ENCODE measurements at places on chromosomes 4 and X.

GRCh38 chr4:97123573-97123972, 1019.7 kb downstream of the STPG2 start:
- DNase-seq = no peak

DNA sequence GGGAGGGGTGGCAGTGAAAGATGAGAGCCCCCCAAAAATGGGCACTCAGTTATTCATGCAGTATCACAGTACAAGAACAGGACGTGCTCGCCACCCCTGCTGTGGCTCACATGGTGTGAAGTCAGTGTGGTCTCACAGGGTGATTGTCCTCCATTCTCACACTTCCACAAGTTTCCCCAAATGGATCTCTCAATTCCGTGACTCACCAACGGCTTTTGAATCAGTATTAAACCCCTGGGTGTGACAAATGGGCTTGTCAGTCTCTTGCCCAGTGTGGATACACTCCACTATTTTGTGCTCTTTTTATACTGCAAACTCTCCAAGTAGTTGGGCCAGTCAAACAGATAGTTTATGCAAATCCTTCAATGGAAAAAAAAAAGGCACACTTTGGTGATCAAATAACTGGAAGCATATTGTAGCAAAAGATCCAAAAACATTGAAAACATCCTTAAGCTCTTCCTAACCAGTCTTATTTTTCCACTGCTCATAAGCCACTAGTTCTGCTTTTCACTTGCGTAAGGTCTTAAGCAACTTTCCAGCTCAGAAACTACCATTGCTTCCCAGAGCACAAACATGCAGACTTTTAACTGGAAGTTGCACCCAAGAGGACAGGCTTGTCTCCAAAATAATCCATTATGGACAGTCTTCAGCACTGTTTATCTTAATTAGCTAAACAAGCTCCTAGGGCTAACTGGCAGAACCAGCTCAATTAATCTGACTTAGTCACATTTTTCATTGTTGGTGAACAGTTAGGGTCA, 365.7 kb downstream of the PPP3CA start:
- DNase-seq = no peak

- no peak for DNase-seq
These were observed 479.2 kb downstream of the GBA3 start for GRCh38 chr4:23171976-23172375.

DNA sequence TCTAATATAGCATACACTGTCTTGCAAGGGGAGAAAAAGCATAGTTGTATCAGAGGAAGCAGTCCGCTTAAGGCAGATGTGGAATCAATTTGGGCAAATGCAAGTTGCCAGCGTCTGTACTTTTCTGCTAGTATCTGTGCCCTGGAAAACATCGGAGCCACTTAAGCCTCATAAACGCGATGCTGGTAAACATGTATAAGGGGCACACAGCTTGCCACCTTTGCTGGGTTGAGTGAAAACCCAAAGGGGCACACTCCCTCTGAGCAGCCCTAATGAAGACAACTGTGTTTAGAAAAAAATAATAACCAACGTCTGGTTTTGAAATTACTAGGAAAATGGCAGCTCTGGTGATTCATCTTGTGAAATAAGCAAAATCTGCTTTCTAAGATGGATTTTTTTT, 24.3 kb downstream of the SMIM20 start:
- no peak for DNase-seq

GRCh38 chr4:40301603-40302002, 33.5 kb upstream of the CHRNA9 start:
- no peak for DNase-seq

DNA sequence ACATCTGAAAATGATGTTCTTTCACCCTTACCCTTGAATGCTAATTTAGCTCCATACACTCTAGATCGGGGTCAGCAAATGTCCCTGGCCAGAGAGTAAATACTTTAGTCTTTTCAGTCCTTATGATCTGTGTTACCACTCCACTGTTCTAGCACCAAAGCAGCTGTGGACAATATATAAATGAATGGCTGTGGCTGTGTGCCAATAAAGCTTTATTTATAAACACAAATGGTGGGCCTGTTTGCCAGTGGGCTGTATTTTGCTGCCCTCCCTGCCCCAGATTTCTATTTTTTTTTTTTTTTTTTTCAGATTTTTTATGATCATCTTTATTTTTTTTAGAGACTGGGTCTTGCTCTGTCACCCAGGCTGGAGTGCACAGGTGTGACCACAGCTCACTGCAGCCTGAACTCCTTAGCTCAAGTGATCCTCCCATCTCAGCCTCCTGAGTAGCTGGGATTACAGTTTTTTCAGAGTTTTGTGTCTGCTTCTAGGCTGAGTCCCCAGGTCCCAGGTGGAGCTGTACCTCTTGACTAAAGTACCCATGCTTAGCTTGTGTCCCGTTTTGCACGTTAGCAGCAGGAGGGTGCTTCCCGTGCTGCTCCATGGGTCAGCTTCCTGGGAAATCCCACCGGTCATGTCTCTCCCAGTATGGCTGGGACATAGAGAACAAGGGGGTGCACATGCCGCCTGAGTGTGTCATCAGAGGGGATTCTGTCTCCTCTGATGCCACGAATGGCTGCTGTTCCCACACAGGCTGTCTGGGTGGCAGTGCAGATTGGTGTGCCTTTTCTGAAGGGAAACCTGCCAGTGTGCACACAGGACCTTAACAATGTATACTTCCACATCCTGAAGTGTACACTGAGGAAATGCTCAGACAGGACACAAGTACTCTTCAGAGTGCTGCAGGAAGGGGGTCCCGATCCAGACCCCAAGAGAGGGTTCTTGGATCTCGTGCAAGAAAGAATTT, 16.0 kb upstream of the GRPEL1 start:
- DNase-seq = no peak

GRCh38 chr4:161604516-161605300, 559.1 kb downstream of the FSTL5 start:
- no peak for DNase-seq

- no peak for DNase-seq
These were observed 48.0 kb downstream of the TMEM164 start for GRCh38 chrX:110050901-110051300.

DNA sequence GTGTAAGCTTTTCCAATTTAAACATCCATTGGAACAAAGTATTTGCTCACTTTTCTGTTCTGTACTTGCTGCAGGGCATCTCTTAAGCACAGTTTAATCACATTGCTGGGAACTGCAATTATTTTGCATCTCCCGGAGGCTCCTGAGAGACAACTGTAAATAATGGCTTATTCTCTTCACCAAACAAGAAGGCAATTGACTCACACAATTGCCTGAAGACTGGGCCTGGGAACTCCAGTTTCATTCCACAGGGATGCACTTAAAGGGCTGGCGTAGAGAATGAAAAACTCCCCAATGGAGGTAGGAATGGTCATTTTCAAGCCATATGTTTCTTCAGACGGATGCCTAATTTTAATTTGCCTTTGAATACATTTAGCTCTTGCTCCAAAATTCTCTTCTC, 29.5 kb downstream of the TFDP3 start:
- DNase-seq = no peak

- no peak for DNase-seq
These were observed 12.0 kb upstream of the BDH2 start for GRCh38 chr4:103111598-103111997.

- DNase-seq = no peak
These were observed 183.5 kb upstream of the GPC4 start for GRCh38 chrX:133598601-133599335.

DNA sequence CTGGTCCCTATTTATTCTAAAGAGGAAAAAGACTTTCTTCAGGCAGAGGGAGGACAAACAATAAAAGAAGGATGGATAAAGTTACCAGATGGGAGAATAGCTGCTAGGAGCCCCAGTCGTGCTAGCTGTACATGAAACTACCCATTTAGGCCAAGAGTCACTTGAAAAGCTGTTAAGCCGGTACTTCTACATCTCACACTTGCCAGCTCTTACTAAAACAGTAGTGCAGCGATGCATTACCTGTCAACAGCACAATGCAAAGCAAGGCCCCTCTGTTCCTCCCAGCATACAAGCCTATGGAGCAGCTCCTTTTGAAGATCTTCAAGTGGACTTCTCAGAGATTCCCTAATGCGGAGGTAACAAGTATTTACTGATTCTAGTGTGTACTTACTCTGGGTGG, 1138.8 kb downstream of the ARAP2 start:
- DNase-seq = no peak

- DNase-seq = no peak
These were observed 29.3 kb downstream of the AFAP1 start for GRCh38 chr4:7910263-7910896.

- no peak for DNase-seq
These were observed 246.5 kb downstream of the SLITRK2 start for GRCh38 chrX:146064156-146064555.

DNA sequence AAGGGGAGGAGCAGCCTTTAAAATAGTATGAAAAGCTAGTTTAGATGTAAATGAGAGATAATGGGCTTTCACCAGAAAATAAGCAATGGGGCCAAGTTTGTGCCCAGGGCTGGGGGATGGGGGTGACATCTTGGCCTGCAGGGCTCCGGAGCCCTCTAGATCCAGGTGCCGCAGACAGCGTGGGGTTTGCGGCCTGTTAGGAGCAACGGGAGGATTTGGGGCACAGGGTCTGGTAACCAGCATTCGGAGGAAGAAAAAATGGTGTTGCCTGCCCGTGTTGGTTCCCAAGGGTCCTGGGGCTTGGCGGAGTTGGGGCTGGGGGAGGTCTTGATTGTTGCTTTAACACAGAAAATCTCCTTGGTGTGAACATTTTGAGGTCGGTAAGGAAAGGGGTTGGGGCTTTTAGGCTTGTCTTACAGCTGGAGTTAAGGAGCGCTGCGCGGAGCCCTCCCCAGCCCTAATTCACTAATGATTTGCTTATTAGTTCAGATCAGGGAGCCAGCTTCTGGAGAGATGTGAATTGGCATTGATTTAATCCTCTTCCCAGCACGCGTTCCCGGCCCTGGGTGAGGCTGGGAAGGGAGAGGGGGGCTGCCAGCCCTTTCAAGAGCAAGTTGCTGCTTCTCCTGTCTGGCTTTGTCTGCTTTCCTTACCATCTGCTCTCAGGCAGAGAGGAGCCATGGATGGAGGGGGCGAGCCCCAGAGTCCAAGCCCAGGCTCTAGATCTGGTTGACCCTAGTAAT, 443.4 kb downstream of the BCOR start:
- DNase-seq = no peak

Data from activated CD8-positive, alpha-beta memory T cell treated with anti-CD3 and anti-CD28 coated beads for 4 hours (primary cell).